ENCODE measurements at places on chromosomes 5 and 9. TPM values are rescaled to one million over a fixed set of nuclear protein-coding genes. Genes with fewer than 3 reads are reported as not detected.

GRCh38 chr5:179298181-179298993 is 46.9 kb downstream of the ADAMTS2 start:
- no peak for DNase-seq

DNA sequence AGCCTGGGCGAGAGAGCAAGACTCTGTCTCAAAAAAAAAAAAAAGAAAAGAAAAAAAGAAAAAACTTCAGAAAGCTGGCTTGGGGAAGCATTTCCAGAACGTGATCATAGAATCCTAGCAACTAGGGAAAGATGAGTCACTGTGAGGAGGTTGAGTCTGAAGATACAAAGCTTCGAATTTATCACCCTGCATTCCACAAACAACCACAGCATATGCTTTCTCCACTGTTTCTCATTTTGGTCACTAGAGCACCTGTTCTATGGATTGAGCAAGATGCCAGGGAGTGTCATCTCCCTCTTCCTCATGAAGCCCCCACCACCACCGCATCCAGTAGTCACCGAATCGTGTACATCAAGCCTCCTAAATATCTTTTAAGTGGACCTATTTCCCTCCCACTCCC is 37.9 kb downstream of the SEMA5A start:
- DNase-seq, result no peak

DNA sequence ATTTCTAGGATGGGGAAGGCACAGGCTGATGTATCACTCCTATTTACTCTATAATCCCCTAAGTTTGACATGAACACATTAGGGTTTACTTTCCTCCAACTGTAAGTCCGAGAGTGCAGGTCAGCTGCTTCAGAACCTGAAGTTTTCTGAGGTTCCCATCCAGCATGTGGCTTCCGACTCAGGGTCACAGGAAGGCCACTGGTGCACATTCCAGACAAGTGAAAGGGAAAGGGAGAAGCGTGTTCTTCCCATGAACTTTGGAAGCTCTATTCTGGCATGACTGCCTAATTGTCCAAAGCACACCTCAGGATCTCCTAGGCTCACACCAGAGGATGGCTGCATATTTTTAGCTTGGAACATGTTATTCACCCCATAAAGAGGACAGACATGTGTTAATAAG is 602.6 kb downstream of the SEMA5A start:
- no peak for DNase-seq

DNA sequence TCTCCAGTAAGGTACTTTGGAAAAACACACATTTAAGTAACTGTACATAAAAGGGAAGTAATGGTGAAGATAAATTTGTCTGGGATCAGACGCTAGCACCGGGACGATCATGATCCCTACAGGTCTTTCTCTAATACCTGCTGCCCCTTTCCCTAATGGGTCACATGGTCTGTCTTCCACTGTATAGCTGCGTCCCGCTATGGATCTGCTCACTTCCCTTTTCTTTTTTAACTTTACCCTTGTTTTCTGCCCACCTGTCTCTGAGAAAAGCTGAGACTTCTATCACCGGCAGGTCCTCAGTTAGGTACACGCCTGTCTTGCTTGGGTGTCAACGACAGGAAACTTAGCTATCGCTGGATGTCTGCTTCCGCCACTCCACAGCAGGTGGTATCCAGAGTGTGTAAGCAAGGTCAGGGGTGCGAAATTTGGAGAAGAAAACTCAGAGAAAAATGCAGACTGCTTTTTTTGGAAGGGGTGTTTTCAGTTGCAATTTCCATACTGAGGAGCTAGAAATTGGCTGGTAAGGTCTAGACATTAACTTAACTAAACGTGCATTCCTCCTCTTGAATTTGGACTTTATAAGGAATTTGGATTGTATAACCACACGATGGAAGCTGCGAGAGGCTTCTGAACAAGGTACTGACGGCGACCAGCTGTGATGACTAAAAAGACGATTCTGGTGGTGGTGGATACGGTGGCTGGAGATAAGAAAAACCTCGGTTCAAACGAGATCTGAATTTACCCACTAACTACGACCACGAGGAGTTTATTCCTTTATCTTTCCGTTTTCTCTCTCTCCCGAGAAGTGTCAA is 1.1 kb upstream of the ICE1 start:
- DNase-seq, result no peak

DNA sequence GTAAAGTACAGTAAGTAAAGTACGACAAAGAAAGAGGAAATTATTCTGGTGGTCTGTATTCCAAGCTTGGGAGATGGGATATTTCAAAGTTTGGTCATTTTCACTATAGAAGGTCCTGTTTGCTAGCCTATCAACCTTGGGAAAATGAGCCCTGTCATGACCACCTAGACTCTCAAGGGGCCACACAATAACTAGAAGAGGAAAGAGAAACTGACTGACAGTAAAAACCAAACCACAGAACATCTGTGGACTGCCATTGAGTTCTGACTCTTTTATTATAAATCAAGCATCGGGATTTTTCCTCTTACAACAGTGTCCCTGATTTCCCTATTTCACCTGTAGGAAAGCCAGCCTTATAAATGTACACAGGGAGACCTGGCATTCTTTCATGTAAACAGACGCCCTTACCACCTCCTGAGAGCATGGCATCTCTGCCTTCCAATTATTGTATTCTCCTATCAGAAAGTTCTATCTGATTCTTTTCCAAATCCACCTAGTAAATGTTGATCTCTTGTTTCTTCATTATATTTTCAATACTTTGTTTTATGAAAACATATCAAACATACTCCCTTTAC is 80.0 kb downstream of the ZNF622 start:
- DNase-seq, result no peak

- DNase-seq, result no peak
Measured at GRCh38 chr9:126435105-126435504, 108.5 kb downstream of the MVB12B start.

DNA sequence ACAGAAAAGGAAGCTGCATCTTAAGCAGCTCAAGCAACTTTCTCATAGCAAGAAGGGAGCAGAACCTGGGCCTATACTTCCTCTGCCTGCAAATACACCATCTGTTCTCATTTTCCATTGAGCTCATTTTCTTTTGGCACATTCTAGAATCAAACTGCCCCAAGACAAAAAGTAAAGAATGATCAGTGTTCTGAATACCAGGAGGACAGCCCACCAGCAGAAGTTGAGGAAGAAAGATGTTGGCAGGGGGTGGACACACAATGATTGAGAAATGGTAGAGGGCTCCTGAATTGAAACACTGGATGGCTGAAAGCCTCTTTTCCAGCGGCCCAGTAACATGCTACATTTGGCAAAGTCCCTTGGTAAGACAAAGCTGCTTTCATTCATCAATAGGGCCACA is 171.8 kb downstream of the MED10 start:
- DNase-seq, result no peak

DNA sequence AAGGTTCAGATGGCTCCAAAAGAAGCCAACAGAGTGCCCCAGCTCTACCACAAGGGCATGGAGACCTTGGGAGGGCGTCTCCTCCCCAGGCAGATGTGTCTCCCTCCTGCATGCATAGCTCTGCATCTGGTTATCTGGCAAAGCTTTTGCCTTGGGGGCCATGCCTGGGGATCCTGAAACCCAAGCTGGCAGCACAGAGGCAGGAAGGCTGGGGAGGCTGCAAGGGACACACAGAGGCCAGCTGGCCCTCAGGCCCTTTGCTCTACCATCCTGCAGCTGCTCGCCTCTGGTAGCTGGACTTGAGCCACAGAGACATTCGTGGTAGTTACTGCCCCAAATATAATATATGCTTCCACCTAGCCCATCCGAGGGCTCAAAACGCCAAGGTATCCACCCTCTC is 3.9 kb downstream of the SEPTIN8 start:
- no peak for DNase-seq

GRCh38 chr5:151384106-151384505 is 36.7 kb upstream of the SLC36A2 start:
- DNase-seq, result no peak

The HDHD3 gene
- total RNA-seq, result 8.5 TPM

- DNase-seq, result no peak
Measured at GRCh38 chr9:128382261-128382660, 11.1 kb downstream of the URM1 start.

DNA sequence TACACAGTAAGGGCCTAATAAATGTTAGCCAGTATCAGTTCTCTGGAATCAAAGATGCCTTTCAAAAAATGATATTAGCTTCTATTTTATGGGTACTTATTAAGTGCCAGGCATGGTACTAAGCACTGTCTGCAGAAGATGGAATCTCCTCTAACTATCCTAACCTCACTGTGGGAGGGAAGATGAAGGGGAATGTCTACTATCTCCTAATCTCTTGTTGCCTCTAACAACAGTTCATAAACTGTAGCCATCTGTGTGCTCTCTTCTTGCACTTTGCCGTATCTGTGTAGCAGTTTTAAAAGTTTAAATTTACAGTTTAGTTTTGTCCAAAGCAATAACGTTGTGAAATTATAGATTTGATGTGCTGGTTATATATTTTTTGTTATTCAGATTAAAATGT is 99.6 kb upstream of the CCDC112 start:
- DNase-seq, result no peak

DNA sequence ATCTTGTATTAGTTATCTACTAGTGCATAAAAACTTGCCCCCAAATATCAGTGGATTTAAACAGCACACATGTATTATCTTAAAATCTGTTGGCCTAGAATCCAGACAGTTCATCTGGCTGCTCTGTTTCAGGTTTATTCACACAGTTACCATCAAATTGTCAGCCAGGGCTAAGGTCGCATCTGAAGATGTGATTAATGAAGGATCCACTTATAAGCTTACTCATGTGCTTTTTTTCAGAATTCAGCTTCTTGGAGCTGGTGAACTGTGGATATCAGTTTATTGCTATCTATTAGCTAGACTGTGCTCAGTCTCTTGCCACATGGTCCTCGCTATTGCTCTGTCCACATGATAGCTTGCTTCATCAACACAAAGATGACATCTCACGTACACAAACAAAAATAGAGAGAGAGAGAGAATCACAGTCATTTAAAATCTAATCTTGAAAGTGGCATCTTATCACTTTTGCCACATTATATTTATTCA is 81.5 kb downstream of the PRDM9 start:
- DNase-seq, result no peak

The ALDH7A1 gene
- 35.6 TPM for total RNA-seq

DNA sequence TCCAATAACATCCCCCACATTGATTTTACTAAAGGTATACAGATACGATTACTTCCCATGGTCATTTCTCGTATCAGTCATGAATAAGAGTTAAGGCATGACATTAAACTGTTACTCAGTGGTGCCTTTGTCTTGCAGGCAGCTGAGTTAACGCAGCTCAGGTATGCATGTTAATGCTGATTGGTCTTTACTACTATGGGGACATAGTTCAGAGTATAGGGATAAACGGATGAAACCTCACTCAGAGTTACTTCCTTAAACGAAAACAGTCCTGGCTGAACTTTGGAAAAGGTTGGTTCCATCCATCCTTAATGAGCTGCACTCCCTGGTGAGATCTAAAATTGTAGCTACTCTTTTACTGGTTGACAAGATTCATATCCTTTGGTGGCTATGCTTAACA is 87.0 kb downstream of the ACTL7B start:
- no peak for DNase-seq

The RNF183 gene
- not detected for total RNA-seq

- DNase-seq, result no peak
Measured at GRCh38 chr9:136133191-136133958, 14.7 kb upstream of the TMEM250 start.

DNA sequence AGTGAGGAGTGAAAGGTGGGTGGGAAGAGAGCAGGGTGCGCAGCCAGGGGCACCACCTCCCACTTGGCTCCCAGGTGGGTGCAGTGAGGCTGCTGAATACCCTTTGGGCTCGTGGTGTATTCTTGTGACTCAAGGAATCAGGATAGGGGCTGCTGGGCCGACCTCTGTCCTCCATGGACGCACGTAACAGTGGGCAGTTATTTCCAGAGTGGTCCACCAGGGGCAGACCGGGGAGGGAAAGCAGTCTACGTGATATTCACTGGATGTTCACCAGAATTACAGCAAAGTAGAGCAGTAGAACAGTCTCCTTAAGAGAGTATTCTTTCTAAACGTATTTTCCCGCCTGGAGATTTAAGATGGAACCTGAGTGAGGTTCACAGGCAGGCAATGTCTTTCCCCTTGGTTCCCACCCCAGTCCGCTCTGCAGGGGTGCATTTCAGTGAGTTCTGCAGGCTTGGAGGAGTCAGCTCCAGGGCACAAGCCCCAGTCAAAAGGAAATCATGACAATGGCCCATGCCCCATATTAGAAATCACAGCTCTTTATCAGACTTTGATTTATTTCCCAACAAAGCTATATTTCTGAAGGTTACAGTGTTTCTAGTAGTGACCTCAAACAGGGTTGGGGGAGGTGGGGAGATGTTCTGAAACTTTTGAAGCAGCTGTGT is 88.7 kb downstream of the SYK start:
- DNase-seq, result no peak

The TRIM32 gene
- total RNA-seq, result 26.8 TPM

The SPATA31D4 gene
- not detected for total RNA-seq

- no peak for DNase-seq
Measured at GRCh38 chr5:174294891-174295620, 249.6 kb downstream of the NSG2 start.

GRCh38 chr9:91873637-91874051 is 76.4 kb downstream of the ROR2 start:
- DNase-seq, result no peak

DNA sequence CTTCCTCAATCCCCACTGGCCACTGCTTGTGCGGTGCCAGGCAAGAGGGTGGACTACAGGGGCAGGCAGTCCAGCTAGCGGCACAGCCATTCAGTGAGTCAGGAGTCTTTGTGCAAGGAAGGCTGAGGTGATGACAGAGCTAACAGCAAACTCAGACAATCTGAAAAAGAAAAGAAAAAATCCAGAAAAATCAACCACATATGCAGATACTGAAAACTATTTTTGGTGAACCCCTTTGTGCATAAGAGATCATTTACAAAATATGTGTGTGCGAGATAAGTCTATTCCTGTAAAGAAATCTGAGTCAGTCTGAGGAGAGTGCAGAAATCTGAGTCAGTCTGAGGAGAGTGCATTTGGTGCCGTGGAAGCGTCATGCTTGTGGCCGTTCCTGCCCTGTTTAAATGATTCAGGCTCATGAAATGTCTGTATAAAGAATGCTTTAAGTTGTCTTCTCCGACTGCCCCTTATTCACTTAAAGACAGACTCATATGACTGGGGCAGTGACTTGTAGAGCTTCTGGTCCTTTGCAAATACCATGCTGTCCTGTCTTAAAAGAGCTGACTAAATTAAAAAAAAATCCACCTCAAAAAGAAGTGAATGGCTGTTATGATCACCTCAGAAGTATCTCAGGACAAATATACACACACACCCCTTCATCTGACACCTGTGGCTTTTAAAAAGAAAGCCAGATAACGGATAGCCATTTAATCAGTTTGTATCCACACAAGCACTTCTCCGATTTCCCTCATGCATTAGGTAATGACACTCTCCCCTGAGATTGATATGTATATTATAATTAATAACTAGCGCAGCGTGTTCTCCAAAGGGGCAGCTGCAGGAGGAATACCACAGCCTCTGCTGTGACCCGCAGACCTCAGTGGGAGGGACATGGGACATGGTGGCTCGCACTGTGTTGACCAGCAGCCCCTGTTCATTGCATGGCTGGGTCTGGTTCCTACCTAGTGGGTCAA is 47.3 kb downstream of the TRIO start:
- peak; percentile 77 for DNase-seq
